ENCODE measurements at places on chromosomes 1 and 21. TPM values are rescaled to one million over a fixed set of nuclear protein-coding genes. Genes with fewer than 3 reads are reported as not detected.

Gene TBX19
- total RNA-seq = 0.40 TPM

- DNase-seq = no peak
These were observed 51.4 kb downstream of the MARK1 start for GRCh38 chr1:220579317-220579716.

DNA sequence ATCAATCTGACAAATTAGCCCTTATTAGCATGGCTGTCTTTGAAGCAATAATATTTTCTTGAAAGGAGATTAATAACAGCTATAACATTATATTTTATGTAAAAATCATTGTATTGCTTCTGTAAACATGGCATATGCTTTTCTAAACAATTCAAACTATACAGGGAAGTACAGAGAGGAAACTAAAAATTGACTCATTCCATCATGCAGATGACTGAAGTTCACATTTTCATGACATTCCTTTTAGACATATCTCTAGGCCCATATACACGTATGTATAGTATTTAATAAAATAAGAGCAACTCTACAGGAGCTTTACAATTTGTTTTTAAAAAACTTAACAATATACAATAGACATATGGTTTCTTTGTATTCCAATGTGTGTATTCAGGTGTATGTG is 5.6 kb upstream of the DHCR24 start:
- DNase-seq = no peak

DNA sequence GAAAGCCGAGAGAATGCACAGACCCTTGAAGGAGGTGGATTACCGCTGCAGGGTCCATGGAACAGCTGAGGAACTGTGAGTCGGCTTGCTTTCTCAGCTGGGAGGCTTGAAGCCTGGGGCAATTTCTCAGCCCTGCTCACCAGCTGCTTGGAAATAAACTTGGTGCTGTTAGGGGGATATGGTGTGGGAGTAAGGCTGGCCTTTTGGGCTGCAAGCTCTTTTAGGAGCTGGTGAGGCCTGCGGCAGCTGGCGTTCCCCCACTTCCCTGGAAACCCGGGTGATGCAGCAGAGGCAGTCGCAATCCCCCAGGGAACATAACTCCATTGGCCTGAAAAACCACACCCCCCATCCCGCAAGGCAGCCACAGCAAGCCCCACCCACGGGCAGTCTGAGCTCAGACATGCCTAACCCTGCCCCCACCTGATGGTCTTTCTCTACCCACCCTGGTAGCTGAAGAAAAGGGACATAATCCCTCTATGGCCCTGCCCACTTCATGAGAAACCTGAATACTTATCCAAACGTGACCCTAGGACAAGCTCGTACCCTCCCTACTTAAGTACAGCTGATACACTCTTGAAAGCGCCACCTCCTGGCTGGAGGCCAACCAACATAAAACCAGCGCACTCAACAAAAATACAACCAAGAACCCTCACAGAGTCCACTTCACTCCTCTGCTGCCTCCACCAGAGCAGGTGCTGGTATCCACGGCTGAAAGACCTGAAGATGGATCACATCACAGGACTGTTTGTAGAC is 1995.8 kb downstream of the NCAM2 start:
- no peak for DNase-seq

DNA sequence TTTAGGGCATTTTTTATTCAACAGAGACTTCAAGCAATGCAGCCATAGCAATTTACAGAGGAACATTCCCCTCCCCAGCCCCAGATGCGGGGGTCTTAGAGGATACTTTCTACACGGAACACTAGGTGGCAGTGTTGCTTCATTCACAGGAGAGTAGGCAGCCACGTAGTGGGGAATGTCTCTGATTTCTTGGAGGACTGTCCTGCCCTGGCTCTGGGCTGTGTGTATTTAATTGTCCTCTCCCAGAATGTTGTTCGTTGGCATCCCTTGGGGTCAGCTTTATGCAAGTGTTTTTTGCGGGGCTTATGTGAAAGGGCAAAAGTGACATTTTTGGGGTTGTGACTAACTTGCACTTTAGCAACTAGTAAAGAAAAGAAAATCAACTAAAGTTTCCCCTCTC is 96.9 kb downstream of the PAPPA2 start:
- DNase-seq = no peak

Gene MAN1C1
- 0.79 TPM for total RNA-seq

GRCh38 chr1:240145120-240145519 is 53.4 kb downstream of the FMN2 start:
- no peak for DNase-seq

DNA sequence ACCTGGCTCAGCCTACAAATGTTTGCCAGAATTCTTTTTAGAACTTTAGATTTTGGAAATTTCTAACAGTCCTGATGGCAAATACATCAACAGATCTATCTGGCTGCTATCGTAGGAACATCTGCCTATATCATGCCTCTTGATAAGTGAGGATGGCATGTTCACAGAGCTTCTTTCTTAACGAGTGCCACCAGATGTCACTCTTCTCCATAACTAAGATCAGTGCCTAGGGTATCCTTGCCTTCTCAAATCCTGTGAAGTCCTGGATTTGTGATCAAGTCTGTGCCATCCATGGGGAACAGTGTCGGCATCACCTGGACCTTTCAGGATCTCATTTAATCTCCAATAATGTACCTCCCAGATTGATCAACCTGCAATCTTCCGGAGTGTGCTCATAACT is 36.5 kb upstream of the CD5L start:
- DNase-seq = no peak
